ENCODE measurements at places on chromosomes 7 and 10.

DNA sequence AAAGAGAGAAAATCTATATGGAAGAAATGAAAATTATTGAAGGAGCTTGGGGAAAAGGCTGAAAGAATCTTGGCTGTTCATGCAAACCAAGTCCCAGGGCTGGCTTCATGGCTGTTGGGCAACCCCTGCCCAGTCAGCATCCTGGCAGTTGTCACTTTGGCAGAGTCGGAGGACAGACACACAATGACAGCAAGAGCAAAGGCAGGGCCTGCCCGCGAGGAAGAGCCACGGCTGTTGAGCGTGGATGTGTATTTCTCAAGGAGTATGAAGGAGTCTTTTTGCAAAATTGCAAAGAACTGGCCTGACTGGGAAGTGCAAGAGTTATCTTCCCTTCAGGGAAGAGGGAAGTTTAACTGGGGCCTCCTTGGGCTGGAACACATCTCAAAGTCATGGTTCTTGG lies 11.7 kb downstream of the PTPRE start:
- no peak for DNase-seq

DNA sequence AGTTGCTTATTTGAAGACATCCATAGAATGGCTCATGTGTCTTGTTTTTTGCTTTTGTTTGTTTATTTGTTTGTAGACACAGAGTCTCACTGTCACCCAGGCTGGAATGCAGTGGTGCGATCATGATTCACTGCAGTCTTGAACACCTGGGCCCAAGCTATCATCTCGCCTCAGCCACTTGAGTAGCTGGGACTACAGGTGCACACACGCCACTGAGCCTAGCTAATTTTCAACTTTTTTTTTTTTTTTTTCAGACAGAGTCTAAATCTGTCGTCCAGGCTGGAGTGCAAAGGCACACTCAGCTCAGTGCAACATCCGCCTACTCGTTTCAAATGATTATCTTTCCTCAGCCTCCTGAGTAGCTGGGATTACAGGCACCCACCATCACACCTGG lies 83.3 kb upstream of the KLF6 start:
- no peak for DNase-seq

- DNase-seq: peak; percentile 21
Observed at GRCh38 chr7:143299840-143300239, 11.7 kb downstream of the CASP2 start.

- DNase-seq: no peak
Observed at GRCh38 chr7:87517891-87518290, 42.4 kb upstream of the ABCB4 start.

DNA sequence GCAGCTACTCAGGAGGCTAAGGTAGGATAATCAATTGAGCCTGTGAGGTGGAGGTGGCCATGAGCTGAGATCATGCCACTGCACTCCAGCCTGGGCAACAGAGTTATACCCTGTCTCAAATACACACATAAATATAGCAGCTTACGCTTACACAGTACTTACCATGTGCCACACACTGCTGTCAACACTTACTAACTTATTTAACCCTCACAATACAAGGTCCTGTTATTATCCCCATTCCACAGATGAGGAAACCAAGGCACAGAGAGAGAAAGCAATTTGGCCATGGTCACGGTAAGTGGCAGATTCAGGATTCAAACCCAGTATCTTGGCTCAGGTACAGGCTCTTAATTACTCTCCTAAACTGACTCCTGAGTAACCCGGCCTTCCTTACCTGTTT lies 19.1 kb downstream of the DLG5 start:
- no peak for DNase-seq

- DNase-seq: no peak
Observed at GRCh38 chr7:66617295-66617694, 11.4 kb upstream of the KCTD7 start.

GRCh38 chr7:45982907-45983719 lies 62.0 kb upstream of the IGFBP3 start:
- no peak for DNase-seq

All from activated naive CD8-positive, alpha-beta T cell treated with anti-CD3 and anti-CD28 coated beads, Interleukin-2, amount 50 U/mL, for 16 hours (primary cell).